ENCODE measurements at places on chromosomes 1 and 21. TPM values are rescaled to one million over a fixed set of nuclear protein-coding genes. Genes with fewer than 3 reads are reported as not detected.

DNA sequence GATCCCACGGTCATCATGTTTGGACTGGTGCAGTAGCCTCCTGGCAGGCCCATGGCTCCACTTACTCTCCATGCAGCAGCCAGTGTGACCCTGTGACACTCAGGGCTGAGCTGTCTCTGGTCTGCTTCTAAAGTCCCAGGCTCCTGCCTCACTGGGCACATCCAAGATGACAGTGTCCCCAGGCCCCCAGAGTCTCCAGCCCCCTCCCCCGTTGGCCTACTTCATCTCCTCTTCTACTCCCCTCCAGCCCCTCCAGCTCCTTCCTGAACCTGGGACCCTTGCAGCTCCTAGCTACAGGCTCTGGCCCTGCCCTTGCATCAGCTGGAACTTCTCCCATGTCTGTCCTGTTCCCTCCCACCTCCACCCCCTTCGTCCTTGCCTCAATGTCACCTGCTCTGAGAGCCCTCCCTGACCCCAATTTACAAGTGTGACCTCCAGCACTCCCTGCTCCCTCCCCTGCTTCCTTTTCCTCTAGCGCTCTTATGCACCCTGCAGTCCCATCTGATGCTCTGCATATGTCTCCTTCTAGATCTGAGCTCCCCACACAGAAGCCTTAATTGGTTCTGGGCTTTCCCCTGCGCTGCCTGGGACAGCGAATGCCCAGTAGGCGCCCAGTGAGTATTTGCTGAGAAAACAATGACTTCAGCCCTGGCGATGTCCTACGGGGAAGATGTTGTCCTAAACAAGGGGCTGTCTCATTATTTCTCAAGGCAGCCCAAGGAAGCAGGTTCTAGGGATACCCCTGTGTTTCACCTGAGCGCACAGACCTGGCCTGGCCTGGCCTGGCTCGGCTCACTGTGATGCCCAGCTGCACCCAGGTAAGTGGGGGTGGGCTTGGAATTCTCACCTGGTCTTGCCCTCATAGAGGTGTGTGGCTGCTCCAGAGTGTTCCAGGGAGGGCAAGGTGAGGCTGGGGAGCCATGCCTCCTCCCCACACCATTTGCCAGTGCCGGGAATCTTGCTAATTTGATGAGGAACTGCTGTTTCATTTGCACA, 600.6 kb downstream of the PTPRU start:
- no peaks in the 10 kb centered on the region for H3K27me3 ChIP-seq
- no peak overlapping the region for H3K4me3 ChIP-seq
- H3K4me1 ChIP-seq = no peaks in the 10 kb centered on the region
- H3K36me3 ChIP-seq = no peaks in the 10 kb centered on the region

DNA sequence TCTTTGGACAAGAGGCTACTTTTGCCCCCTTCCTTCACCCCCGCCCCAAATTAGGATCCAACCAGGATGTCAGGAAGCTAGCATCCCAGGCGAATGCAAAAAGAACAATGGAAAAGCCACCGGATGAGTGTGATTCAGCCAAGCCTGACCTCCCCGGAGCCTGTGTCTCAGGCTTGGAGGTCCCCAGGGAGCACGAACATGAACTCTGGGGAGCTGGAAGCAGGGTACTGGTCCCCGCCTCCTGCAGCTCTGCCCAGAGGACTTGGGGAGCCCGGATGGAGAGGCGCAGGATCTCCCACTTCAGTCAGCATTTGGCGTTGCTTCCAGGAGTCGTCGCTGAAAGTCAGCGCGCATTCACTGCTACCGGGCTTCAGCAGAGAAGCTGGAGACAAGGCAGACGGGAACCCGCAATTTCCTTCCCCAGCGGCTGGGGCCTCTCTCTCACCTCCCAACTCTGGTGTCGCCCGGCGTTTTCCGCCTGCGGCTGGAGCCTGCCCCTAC, 1.8 kb upstream of the TBX15 start:
- DNase-seq = no peak
- peaks cover 16% of the 10 kb centered on the region for H3K4me1 ChIP-seq
- peaks cover 99% of the 10 kb centered on the region for H3K27me3 ChIP-seq
- no peak overlapping the region for H3K27ac ChIP-seq
- no peaks in the 10 kb centered on the region for H3K36me3 ChIP-seq

DNA sequence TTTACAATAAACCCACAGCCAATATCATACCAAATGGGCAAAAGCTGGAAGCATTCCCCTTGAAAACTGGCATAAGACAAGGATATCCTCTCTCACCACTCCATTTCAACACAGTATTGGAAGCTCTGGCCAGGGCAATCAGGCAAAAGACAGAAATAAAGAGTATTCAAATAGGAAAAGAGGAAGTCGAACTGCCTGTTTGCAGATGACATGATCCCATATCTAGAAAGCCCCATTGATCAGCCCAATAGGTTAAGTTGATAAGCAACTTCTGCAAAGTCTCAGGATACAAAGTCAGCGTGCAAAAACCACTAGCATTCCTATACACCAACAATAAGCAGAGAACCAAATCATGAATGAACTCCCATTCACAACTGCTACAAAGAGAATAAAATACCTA, 235.5 kb downstream of the DPYD start:
- no peaks in the 10 kb centered on the region for H3K4me1 ChIP-seq
- no peak for DNase-seq
- no peak overlapping the region for H3K4me3 ChIP-seq
- no peak overlapping the region for H3K27ac ChIP-seq

GRCh38 chr1:98336472-98337083, 324.9 kb upstream of the SNX7 start:
- H3K27me3 ChIP-seq = no peaks in the 10 kb centered on the region
- no peak overlapping the region for H3K27ac ChIP-seq
- DNase-seq = no peak
- no peaks in the 10 kb centered on the region for H3K36me3 ChIP-seq
- no peaks in the 10 kb centered on the region for H3K4me1 ChIP-seq

- H3K36me3 ChIP-seq = no peaks in the 10 kb centered on the region
- DNase-seq = peak; percentile 62
- no peak overlapping the region for H3K27ac ChIP-seq
- H3K4me1 ChIP-seq = no peaks in the 10 kb centered on the region
Observed at GRCh38 chr1:153465811-153466636, 5.6 kb upstream of the S100A7 start.

DNA sequence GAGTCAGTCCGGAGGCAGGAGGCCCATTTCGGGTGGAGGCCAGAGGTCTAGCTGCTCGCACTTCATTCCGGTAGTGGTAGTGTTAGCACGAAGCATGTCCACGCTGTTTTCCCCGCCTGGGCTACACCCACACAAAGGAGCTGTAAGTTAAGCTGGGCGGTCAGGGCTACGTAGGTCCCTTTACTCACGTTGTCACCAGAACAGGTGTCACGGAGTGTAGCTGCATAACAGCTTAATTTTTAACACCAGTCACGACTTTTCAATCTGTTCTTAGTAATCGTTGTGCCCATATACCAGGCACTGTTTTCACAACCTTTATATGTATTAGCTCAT, 15.6 kb downstream of the HLX start:
- H3K27ac ChIP-seq = no peak overlapping the region
- peaks cover 62% of the 10 kb centered on the region for H3K27me3 ChIP-seq
- no peaks in the 10 kb centered on the region for H3K36me3 ChIP-seq

GRCh38 chr1:150619576-150620509, 9.6 kb downstream of the ENSA start:
- H3K4me3 ChIP-seq = no peak overlapping the region
- no peaks in the 10 kb centered on the region for H3K27me3 ChIP-seq
- peak overlapping the region; percentile 34 for H3K27ac ChIP-seq
- H3K36me3 ChIP-seq = peaks cover 44% of the 10 kb centered on the region
- H3K4me1 ChIP-seq = peaks cover 41% of the 10 kb centered on the region

GRCh38 chr1:23592209-23592892, 33.0 kb upstream of the ID3 start:
- no peaks in the 10 kb centered on the region for H3K4me1 ChIP-seq
- DNase-seq = no peak
- no peak overlapping the region for H3K27ac ChIP-seq

DNA sequence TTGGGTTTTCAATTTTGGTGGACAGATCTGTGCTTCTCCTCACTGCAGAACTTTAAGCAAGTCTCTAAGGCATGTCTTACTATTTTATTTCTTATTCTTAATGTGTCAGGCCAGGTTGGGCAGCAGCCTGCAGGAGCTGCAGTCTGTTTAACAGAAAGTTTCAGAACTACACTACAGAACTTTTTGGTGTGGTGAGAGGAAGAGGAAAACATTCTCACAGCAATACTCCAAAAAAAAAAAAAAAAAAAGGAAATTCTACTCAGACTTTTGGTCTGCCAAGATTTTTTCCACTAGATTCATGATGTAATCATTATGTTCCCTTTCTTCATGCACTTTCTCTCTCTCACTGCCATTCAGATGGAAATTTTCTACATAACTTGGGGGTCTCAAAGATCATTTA, 255.2 kb downstream of the COL11A1 start:
- no peaks in the 10 kb centered on the region for H3K36me3 ChIP-seq
- no peak for DNase-seq
- H3K27ac ChIP-seq = no peak overlapping the region
- no peaks in the 10 kb centered on the region for H3K27me3 ChIP-seq

The METTL13 gene
- 26.3 TPM for total RNA-seq

The CELA3B gene
- total RNA-seq = not detected

The RSBN1 gene
- total RNA-seq = 16.9 TPM
